ENCODE measurements at places on chromosomes 13 and 19. TPM values are rescaled to one million over a fixed set of nuclear protein-coding genes. Genes with fewer than 3 reads are reported as not detected.

- no peak overlapping the region for H3K4me3 ChIP-seq
- peaks cover 2% of the 10 kb centered on the region for H3K4me1 ChIP-seq
- no peak for DNase-seq
- peaks cover 1% of the 10 kb centered on the region for H3K27me3 ChIP-seq
- H3K36me3 ChIP-seq = no peaks in the 10 kb centered on the region
- no peak overlapping the region for H3K27ac ChIP-seq
Observed at GRCh38 chr13:28553971-28554370, 59.0 kb upstream of the FLT1 start.

- H3K36me3 ChIP-seq = peaks cover 25% of the 10 kb centered on the region
- peak; percentile 51 for DNase-seq
- H3K27me3 ChIP-seq = peaks cover 2% of the 10 kb centered on the region
Observed at GRCh38 chr19:54158812-54159351, 639 bp downstream of the LENG1 start.

PCDH9 gene
- total RNA-seq = 0.10 TPM

DNA sequence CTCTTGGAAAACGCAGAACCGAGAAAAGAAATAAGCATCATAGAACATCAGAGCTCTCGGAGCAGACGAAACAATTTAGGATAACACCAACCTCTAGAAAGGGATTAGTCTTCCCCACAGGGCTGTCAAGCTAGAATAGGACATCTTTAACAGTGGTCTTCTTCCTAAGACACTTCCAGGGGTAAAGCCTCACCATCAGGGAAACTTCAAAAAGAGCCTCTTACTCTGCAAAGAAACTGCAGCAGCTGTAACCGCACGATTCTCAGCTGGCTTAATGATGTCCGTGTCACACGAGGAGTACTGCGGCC lies 642 bp downstream of the ZNF571 start:
- H3K27me3 ChIP-seq = no peaks in the 10 kb centered on the region
- H3K36me3 ChIP-seq = peaks cover 34% of the 10 kb centered on the region
- peak overlapping the region; percentile 99 for H3K4me3 ChIP-seq
- DNase-seq = no peak
- H3K4me1 ChIP-seq = peaks cover 17% of the 10 kb centered on the region

GRCh38 chr13:108895220-108895704 lies 265.9 kb downstream of the MYO16 start:
- H3K27ac ChIP-seq = no peak overlapping the region
- peaks cover 8% of the 10 kb centered on the region for H3K4me1 ChIP-seq
- no peak for DNase-seq
- no peaks in the 10 kb centered on the region for H3K36me3 ChIP-seq
- H3K4me3 ChIP-seq = no peak overlapping the region

DNA sequence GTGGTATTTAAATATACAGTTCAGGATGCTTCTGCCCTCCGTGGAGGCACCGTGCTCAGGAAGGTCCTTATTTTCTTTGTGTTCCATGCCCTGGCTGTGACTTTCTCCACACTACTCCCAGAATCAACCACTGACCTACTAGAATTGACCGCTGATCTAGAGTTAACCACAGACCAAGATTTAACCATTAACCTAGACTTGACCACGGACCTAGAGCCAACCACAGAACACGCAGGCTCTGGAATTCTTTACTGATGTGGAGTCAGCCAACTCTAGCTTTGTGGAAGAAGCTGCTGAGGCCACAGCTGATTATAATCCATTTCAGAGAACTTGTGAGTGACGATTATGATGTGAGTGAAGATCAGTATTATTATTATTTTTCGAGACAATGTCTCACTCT lies 18.0 kb downstream of the GTF2F2 start:
- no peak overlapping the region for H3K27ac ChIP-seq
- peaks cover 5% of the 10 kb centered on the region for H3K4me1 ChIP-seq
- peaks cover 20% of the 10 kb centered on the region for H3K36me3 ChIP-seq
- H3K4me3 ChIP-seq = no peak overlapping the region

DNA sequence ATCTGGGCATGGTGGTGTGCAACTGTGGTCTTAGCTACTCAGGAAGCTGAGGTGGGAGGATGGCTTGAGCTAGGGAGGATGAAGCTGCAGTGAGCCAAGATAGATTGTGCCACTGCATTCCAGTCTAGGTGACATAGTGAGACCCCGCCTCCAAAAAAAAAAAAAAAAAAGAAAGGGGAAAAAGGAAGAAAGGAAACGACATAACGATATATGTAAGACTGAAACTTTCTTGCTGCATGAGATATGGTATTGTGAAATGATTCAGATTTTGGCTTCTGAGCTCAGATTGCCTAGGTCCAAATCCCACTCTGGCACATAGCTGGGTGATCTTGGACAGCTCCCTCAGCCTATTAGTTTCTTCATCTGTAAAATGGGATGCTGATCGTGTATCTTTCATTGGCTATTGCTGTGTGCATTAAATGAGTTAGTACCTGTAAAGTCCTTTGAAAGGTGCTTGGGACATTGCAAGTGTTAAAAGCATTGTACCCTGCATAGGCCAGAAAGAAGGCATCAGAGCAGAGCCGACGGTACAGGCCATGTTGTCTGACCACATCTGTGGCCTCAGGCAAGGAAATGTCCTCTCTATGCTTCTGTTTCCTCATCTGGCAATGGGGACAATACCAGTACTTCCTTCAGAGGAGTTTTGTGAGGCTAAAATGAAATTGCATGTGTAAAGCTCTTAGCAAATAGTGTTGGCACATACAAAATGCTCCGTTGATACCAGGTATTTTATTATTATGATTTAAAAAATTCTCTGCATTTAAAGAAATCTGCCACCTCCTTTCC lies 32.6 kb upstream of the SLC46A3 start:
- no peak overlapping the region for H3K27ac ChIP-seq
- peaks cover 21% of the 10 kb centered on the region for H3K4me1 ChIP-seq
- H3K36me3 ChIP-seq = no peaks in the 10 kb centered on the region
- H3K27me3 ChIP-seq = no peaks in the 10 kb centered on the region

PVR gene
- total RNA-seq = 8.9 TPM

ZNF878 gene
- total RNA-seq = 0.49 TPM

- no peak overlapping the region for H3K27ac ChIP-seq
- no peaks in the 10 kb centered on the region for H3K36me3 ChIP-seq
- H3K27me3 ChIP-seq = no peaks in the 10 kb centered on the region
- H3K4me3 ChIP-seq = no peak overlapping the region
- no peaks in the 10 kb centered on the region for H3K4me1 ChIP-seq
Observed at GRCh38 chr13:106246666-106247188, 288.7 kb downstream of the EFNB2 start.

DNA sequence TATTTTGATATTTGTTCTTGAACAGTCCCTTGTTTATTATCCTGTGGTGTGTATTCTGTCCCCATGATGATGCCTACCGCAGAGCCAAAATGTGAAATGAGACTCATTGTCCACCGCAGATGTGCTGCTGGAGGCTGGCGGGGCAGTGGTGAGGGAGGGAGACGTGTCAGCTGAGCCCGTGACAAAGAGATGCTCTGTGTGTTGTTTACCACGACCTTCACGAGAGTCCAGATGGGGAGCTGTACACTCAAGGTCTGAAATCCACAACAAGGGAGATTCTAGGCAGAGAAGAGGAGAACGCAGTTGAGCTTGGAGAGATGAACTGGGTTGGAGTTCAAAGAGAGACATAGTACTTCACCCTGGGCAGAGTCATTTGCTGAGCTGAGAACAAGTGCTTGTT lies 20.8 kb upstream of the AMER2 start:
- H3K4me3 ChIP-seq = no peak overlapping the region
- H3K36me3 ChIP-seq = no peaks in the 10 kb centered on the region
- peaks cover 39% of the 10 kb centered on the region for H3K27me3 ChIP-seq

GRCh38 chr19:5480427-5480836 lies 25.2 kb downstream of the ZNRF4 start:
- H3K27me3 ChIP-seq = peaks cover 41% of the 10 kb centered on the region
- H3K4me1 ChIP-seq = no peaks in the 10 kb centered on the region
- H3K4me3 ChIP-seq = no peak overlapping the region
- no peak overlapping the region for H3K27ac ChIP-seq

DNA sequence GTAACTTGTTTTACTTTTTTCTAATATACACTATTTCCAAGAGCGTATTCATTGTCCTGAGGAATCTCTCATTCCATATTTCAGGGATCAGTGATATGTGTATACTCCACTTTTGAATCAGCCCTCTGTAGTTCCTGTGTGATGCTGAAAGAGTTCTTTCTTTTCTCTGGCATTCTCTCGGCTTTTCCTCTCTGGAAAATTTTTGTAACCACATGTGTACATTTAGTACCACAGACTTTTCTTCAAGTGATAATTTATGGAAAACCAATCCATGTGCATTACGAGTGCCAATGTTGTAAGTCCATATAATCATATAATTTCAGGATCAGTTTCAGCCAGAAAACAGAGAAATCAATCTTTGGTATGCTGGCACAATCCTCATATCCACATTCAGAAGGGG lies 102.2 kb upstream of the MBNL2 start:
- H3K36me3 ChIP-seq = no peaks in the 10 kb centered on the region
- no peak overlapping the region for H3K27ac ChIP-seq
- H3K4me1 ChIP-seq = peaks cover 2% of the 10 kb centered on the region
- H3K27me3 ChIP-seq = peaks cover 51% of the 10 kb centered on the region

- DNase-seq = peak; percentile 81
- peak overlapping the region; percentile 97 for H3K27ac ChIP-seq
- peak overlapping the region; percentile 91 for H3K4me3 ChIP-seq
- H3K36me3 ChIP-seq = peaks cover 32% of the 10 kb centered on the region
Observed at GRCh38 chr19:41352609-41353465, 885 bp downstream of the TGFB1 start.
